NCI-H1436 treated with DMSO at 0.1 percent for 48 hours (cell line): ENCODE measurements at places on chromosomes 12 and 14.

DNA sequence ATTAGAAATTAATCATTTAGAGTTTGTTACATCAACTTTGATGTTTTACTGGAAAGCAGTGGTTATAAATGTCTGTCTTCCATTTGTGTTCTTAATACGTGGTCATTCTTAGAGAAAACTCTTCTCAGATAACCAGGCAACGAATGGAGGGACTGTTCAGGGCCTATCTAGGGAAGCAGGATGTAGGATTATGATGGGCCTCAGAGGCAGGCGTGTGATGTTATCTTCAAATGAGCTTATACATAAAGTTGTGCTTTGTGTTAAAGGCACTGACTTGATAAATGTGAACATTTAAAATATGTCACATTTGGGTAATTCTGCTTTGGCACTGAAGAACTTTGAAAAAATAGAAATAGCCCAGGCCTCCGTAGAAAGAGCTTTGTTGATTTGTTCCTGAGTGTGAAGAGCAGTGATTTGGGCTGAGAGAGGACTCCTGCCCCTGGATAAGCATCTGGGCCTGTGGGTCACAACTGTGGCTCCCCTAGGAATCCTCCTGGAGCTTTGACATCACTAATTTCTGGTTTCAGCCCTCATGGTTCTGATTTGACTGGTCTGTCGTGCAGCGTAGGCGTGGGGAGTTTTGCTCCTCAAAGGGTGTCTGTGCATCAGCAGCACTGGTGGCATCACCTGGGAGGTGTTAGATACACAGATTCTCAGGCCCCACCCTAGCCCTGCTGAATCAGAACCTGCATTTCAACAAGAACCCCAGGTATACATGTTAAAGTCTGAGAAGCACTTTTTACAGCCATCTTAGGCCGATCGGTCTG, 55.4 kb downstream of the SAMD4A start:
- no peak for DNase-seq

DNA sequence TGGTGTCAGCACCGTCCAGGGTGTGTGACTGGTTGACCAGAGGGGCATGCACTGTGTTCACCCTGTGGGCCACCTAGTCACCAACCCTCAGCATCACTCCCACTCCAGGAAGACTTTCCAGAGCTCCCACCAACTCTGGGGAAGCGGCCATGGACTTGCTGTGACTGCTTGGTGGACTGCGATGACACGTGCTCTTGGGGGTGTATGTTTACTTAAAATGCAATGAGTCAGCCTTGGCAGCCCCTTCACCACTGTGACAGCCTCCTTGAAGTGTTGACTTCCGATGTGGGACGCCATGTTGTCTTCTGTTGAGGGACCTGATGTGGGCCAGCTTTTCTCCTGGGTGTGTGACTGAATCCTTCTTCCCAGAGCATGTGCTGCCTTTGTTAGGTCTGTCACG, 151.1 kb upstream of the RTL1 start:
- DNase-seq = no peak

DNA sequence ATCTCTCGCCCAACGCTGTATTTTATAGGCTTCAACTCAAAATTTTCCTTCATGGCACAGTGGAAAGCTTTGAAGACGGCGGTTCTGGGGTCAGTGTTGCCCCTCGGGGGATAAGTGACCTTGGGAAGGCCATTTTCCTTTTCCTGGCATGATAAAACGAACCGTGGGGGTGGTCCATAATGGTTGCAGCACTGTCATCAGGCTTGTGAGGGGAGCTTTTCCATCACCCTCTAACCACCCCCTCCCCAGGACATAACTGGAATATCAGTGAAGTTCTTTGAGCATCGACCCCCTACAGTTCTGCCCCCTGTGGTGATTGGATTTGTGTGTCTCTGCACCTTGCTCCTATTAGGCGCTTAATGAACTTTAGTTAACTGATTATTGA, 16.0 kb downstream of the FOS start:
- no peak for DNase-seq

DNA sequence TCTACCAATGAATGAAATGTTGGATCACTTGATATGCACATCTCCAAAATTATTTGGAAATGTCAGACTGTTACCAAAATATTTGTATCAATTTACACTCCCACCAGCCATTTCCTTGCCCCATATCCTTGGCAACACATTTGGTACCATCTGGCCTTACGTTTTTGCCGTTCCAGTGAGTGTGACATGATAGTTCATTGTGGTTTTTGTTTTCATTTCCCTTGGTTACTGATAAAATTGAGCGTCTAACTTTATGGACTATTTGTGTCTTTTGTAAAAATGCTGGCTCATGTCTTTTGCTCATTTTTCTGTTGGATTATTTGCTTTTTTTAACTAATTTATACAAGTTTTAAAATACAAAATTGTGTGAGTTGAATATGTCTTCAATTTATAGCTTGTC, 11.0 kb downstream of the KLHDC1 start:
- DNase-seq = no peak

GRCh38 chr12:2689879-2690278, 104.9 kb upstream of the FKBP4 start:
- no peak for DNase-seq

- no peak for DNase-seq
These were observed 52.9 kb downstream of the GNS start for GRCh38 chr12:64706306-64706705.

GRCh38 chr12:105218434-105218833, 17.5 kb downstream of the APPL2 start:
- DNase-seq = no peak
